ENCODE measurements at places on chromosomes 5 and 9.

DNA sequence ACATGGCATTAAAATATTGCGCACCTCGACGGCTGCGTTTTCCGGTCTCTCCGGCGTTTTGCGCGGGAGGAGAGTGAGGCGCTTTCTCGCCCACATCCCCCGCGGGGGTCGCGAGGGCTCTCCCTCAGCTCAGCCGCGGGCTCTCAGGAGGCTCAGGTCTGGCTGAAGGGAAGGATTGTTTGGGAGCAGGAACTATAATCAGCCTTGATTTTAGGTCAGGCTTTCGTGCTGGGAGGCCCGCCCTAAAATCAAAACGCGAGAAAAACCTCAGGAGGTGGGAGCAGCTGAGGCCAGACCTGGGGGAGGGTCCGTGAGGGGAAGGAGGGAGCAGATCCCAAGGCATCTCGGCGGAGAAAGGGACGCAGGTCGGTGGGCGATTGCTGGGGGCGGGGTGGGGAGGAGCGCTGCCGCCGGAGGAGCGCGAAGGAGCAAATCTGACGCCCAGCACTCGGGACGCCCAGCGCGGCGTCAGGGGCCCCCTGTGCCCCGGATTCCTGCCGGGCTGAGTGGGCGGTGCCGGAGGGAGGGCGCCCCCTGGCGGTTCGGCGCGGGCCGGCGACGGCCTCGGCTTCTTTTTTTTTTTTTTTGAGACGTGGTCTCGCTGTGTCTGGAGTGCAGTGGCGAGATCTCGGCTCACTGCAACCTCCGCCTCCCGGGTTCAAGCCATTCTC is 18.7 kb upstream of the RNF130 start:
- peak; percentile 78 for DNase-seq

GRCh38 chr9:32705059-32705458 is 69.6 kb upstream of the TAF1L start:
- peak; percentile 22 for DNase-seq

- DNase-seq, result no peak
These were observed 24.1 kb downstream of the RIGI start for GRCh38 chr9:32501868-32502267.

GRCh38 chr5:157545610-157546310 is 29.8 kb downstream of the ADAM19 start:
- DNase-seq, result no peak

GRCh38 chr9:114434878-114435311 is 47.1 kb upstream of the AKNA start:
- DNase-seq, result peak; percentile 40

DNA sequence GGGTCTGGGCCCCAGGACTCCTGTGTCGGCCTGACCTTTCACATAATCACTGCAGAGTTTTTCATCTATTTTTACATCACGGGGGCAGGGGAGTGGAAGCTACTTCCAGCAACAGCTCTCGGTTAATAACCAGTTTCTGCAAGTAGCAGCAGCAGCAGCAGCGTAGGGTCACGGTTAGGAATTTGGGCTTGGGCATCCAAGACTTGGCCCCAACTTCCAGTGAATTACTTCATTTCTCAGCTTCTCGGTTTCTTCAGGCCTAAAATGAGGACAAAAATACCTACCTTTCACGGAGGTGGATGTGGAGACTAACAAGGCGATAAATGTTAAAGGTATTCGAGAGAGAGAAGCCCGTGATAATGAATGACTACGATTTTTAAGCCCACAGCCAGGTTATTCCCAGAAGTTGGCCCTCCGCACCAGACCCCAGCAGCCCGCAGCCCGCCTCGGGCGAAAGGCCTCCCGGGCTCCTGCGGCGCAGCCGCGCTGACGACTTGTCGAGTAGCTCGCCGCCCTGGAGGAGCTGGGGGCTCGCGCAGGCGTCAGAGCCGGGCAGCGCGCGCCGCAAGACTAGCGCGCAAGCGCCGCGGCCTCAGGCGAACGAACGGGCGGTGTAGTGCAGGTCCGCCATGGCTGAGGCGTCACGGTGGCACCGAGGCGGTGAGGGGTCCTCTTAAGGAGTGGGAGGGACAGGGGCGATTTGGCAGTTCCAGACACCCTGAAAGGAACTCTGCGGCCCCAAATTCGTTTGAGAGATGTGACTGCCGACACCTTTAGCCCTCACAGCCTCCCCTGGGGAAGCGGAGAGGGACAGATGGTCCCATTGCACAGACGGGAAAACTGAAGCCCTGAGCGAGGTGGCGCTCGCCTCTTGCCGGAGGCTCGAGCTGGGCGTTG is at the start of gene PKD2L2:
PKD2L2 (plus strand) TSS at position 595 of the 897 bp plus-strand sequence; CDS start at position 630, 35 bp downstream.
- DNase-seq, result peak; percentile 90

- no peak for DNase-seq
These were observed 259.1 kb downstream of the AOPEP start for GRCh38 chr9:94985649-94986048.

DNA sequence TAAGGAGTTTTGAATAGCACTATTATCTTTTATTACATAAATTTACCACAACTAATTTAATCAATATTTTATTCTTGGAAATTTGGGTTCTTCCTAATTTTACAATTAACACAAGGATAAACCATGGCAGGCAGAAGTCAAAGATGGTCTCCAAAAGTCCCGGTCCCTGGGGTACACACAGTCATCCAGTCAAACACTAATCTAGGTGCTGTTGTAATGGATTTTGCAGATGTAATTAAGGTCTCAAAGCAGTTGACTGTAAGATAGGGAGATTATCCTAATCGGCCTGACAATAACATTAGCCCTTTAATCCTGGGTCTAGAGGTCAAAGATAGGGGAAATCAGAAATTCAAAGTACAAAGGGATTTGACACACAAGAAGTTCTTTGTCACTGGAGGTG is 57.5 kb upstream of the HTR1A start:
- DNase-seq, result no peak

- no peak for DNase-seq
These were observed 4.1 kb downstream of the CCDC127 start for GRCh38 chr5:213803-214395.

GRCh38 chr9:129278391-129279237 is 100.6 kb upstream of the IER5L start:
- DNase-seq, result peak; percentile 39

- no peak for DNase-seq
These were observed 11.3 kb downstream of the C9 start for GRCh38 chr5:39352951-39353350.

DNA sequence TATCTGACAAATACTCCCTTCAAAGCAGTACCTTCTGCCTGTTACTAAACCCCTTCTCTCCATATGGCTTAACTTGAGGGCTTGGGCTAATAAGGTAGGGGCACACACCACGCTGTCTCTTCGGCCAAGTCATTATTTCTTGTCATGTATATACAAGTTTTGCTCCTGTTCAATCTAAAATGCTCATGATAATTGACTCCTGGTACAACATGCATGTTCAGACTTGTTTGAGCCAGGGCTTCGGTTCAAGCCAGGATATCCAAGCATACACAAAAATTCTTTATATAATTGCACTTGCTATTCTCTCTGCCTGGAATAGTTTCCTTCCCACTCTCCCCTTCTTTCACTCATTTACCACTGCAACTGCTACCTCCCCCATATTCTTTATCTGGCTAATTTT is 756.0 kb upstream of the C9orf72 start:
- DNase-seq, result no peak

- DNase-seq, result no peak
These were observed 171.8 kb downstream of the XRCC4 start for GRCh38 chr5:83249156-83249555.

GRCh38 chr5:172617817-172618216 is 23.2 kb upstream of the NEURL1B start:
- DNase-seq, result no peak

DNA sequence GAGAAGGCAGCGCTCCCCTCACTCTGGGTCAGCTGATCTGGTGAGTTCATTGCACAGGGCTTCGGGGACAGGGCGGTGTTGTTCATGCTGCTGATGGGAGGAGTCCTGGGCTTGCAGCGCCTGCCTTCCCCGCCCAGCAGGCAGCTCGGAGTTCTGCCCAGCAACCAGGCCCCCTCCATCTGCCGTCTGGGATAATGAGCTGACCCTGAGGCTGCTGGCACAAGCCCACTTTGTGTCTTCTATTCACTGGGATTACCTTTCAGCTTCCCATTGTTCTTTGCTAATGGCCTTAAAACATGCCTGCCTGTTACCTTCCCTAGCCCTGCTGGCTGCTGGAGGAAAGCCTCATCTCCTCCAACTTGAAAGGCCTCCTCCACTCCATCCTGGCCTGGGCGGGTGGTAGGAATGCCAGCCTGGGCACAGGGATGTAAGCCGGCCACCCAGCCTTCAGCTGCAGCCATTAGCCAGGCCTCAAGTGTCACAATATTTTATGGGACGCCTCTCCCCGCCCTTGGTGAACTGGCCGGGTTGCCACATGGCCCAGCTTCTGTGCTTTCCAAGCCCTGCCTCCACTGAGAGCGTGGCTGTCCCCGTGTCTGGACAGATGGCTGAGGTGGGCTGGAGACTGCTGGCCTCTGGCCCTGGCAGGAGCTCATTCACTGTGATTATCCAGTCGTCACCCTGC is 70.4 kb downstream of the GADD45G start:
- no peak for DNase-seq

GRCh38 chr5:170748951-170749471 is 34.5 kb upstream of the GABRP start:
- no peak for DNase-seq

DNA sequence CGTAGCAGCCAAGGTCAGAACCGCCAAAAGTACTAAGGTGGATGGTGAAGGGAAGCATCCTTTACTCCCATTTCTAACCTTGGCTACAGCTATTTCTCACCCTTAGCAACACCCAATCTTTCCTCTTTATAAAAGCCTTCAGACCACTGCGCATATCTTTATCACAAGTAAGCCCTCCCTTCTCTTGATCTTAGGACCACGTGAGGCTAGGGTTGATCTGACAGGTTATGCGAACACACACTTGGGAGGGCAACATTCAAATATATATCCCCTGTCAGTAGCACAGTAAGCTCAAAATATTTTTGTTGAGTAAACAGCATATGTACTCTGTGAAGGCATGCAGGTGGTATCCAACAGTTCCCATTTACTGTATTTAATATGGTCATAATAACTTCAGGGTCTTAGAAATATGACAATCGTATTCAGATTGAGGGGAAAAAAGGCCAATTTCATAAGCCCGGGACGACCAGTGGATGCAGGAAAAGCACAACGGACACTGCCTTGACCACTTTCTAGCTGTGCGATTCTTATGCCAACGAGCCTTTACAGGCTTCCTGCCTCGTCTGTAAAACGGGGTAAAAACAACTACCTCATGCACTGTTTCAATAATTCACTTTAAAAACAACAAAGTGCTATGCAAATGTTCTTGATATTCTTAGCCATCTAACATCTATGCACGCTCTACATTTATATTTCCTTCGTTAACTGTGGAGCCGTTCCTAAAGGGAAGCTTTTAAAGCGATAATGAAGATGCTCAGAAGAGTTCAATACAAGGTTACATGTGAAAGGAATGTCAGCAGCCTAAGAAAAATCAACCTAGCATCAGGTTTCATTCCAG is 1.3 kb downstream of the ARSB start:
- no peak for DNase-seq

GRCh38 chr9:1929722-1930244 is 85.4 kb upstream of the SMARCA2 start:
- DNase-seq, result no peak

GRCh38 chr5:72848474-72849428 is 32.3 kb downstream of the TNPO1 start:
- peak; percentile 36 for DNase-seq

Data from fibroblast of skin of scalp (primary cell).